Left renal pelvis (tissue), 4 donors: ENCODE measurements at places on chromosomes 13 and 19. TPM values are rescaled to one million over a fixed set of nuclear protein-coding genes. Genes with fewer than 3 reads are reported as not detected.

PEX11G gene
- polyA plus RNA-seq: 4.4 TPM

- no peak for DNase-seq
Measured at GRCh38 chr19:55099557-55100506, 17.6 kb downstream of the PPP1R12C start.

DNA sequence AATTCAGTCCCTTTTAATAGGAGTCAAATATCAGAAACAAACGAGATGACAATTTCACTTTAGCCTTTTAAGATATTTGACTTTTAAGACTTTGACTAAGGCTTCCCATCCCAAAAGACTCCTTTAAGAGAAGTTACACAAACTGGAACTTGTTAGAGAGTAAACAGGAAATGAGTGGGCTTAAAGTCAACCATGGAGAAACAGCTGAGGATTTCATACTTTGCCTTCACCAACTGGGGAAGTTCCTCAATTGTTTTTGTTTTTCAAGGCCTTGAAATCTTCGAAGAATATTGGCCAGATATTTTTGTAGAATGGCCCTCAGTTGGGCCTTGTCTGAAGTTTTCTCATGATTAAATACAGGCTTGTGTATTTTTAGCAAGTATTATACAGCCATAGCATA lies 227.3 kb downstream of the POU4F1 start:
- no peak for DNase-seq

DNA sequence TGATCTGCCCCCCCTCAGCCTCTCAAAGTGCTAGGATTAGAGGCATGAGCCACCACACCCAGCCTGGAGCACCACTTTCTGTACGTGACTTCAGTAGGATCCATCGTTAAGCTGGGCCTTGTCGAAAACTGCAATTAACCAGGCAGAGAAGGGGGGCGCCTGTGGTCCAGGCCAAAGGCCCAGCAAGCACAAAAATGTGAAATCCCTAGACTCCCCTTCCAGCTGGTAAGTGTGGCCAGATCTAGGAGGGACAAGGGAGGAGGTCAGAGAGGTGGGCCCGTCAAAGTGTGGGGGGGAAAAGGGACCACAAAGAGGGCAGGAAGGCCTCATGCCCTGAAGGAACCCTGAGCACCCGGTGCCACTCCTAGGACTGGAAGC lies 13.8 kb downstream of the DDX39A start:
- no peak for DNase-seq

- no peak for DNase-seq
Measured at GRCh38 chr13:79090552-79091124, 315.4 kb downstream of the RBM26 start.
